ENCODE measurements at places on chromosomes 4 and X.
A peak's percentile ranks its signal among the peaks of the same experiment; 100 is the strongest.

DNA sequence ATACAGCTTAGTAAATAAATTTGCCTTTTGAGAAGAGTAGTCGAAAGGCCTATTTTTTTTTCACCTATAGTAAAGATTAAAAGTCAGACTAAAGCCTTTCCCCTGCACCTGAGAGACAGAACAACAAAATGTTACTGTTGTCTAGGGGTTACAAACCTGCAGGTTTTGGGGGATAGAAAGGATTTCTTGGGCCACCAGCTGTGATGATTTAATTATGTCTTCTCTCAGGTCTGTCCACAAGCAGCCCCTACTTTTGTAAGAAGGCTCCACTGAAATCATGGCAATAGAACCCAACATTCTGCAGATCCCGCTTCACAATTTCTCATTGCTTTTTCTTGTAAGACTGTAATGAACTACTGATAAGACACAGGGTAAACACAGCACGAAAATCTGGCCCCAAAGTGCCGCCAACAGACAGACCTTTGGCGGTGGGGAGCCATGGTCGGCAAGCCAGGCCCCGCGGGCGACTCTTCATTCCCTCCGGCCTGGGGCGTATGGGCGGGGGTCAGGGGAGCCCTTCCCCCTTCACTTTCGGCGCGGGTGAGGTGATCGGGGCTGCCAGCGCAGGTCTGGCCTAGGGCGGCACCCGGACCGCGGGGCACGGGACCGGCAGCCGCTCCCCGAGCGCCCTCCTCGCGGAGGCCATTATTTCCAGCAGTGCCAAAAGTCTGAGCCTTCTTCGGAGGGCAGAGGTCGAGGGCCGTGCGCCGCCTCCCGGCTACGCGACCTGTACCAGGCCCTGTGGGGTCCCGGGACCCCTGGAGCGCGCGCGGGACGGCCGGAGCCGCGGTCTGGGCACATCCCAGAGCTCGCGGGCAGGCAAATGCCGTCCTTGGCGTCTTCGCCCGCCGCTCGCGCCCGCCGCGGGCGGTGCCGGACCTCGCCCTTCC is 812 bp upstream of the KDM6A start:
- DNase-seq, result peak; percentile 24

DNA sequence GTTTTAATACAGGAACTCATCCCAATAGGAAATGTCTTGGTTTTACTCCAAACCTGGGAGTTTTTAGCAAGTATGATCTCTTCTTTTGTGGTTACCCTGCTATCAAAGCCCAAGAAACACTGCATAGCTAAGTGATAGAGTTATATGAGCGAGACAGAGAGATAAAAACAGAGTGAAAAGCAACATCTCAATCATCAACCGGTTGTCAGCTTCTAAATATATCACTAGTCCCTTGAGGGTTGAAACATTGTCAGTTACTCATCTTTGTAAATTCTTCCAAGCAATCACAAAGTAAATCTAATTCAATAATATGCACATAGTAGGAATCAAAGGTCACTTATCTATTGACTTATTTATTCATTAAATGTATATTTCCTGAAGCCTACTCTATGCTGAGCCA is 483.9 kb downstream of the IDS start:
- DNase-seq, result no peak

DNA sequence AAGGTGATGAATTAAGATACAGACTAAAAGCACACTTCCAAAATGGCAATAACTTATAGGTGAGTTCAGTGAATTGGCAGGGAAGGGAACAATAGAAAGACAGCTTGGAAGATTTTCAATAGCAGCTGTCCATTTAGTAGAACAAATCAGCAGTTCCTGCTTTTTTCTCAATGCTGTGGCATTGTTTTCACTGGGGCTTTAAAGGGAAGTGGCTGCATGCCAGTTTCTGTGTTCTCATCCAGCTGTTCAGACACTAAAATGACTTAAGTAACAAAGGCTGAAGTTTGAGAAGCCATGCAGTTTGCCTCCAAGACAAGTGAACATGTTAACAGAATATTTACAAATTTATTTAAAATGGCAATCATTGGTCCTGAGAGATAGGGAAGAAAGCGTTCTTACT is 291.9 kb downstream of the FAM47A start:
- no peak for DNase-seq

- DNase-seq, result no peak
Observed at GRCh38 chrX:110022599-110023448, 19.9 kb downstream of the TMEM164 start.

DNA sequence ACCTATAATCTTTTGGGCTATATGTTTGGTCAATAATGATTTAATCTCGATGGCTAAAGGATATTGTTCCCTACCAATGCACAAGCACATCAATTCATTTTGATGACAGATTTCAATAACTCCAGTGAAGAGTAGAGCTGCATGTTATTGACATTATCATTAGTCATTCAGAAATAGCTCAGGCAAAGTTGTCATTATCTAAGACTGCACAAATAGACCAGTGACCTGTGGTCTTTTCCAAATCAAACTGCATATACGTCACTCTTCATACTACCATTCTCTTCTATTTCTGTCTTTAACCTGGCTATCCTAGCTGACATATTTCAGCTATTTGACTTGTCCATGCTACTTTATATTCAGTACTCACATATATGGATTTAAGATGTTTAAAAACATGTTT is 1050.8 kb downstream of the C4orf33 start:
- DNase-seq, result no peak

DNA sequence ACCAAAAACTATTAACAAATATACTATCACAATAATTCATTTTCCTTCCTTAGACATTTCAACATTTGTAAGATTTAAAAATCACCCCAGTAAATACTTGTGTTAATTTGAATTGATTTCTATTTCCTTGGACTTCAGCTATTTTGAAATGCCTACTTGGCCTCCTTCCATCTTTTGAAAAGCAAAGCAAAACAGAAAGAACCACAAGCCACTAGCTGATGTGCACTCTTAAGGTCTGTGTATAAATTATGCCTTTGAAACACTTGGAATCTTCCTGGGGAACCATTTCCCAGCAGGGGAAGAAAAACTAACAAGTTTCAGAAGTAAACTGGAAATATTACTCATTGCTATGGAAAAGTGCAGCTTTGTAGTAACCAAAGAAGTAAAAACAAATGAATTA is 139.8 kb downstream of the CLCN4 start:
- no peak for DNase-seq

DNA sequence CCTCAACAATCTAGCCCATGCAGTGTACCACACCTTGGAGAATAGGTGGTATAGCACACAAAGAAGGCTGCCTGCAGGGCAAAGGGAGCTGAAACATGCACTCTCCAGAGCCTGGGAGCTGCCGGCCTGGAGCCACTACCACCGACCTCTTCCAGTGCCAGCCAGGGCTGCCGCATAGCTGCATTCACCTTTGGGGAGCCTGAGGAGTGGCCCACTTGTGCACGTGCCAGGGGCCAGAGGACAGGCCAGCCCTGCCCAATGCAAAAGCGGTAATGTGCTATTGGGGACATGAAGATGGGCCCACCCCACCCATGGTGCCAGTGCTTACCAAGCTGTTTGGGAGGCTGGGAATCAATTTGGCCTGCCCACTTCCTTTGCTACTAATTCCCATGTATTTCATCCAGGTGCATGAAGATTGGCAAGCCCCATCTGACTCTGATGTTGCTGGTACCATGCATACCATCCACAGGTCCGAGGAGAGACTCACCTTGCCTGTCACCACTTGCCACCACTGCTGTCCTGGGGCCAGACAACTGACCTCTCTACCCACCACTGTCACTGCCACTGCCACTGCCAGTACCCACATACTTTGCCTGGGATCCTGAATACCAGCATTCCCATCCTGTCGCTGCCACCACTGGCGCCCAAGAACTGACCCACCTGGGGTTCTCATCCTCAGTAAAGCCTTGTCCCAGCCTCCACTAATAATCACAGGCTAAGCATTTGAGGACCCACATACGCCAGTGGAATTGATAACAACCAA is 506.9 kb downstream of the MAGEB5 start:
- no peak for DNase-seq

DNA sequence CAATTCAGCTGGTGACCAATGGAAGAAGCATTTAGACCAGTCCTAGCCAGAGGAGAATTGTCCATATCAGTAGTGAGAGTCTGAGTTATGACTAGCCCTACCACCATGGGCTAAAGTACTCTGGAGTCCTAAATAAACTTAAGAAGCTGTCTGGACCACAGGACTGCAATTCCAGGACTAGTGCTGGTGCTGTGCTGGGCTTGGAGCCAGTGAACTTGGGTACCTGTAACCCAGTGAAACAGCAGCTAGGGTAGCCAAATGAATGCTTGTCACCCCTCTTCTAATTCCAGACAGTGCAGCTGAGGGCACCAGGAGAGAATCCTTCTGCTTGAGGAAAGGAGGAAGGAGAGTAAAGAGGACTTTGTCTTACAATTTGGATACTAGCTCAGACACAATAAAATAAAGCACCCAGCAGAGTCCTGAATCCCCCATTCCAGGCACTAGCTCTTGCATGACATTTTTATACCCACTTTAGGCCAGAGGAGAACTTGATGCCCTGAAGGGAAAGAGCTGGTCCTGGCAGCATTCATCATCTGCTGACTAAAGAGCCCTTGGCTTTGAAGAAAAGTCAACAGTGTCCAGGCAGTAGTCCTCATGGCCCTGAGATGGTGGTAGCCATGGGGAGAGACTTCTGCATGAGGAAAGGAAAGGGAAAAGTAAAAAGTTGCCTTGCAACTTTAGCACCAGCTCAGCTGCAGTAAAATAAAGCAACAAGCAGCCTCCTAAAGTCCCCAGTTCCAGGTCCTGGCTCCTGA is 2675.7 kb downstream of the PCDH7 start:
- no peak for DNase-seq

- DNase-seq, result no peak
Observed at GRCh38 chrX:141220342-141221008, 21.8 kb downstream of the SPANXC start.

DNA sequence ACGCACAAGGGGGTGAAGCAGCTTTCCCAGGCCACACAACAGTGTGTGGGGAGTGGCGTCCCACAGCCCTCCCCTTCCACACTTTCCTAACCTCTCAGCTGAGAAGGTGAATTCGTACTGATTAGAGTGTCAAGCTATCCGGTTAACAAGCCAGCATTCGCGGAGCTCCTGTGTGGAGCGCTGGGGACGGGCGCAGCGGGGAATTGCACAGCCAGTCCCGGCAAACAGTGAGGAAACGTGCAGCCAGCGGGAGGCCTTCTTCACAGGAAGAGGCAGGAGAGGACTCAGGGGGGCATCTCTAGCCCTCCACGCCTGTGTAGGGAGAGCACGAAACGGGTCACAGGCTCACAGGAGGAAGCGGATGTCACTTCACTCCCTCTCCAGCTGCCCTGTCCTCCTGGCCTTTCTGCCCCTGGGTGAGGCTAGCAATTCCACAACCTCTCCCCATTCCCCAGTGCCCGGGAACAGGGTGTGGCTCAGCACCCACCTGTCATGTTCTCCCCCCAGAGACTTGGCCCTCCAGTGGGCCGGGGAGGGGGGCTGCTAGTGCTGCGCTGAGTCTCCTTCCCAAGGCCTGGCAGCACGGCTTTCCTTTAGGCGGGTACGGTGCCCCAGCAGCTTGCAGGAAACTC is 117.3 kb downstream of the CPZ start:
- DNase-seq, result no peak

DNA sequence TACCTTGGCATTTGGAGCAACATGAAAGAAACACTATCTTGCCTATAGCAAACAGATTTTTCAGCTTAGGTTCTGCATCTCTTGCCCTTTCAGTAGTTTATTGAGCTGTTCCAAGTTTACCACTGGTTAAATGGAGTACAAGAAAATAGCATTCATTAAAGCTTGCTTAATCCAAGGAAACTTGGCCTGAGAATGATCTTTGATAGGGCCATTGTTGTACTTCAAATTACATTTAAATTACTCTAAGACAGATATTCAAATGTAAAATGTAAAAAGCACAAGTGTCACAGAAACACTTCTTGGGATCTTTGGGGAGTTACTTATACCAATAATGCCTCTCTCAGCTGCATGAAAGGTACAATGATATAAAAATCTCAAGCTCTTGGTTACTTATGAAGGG is 609.0 kb upstream of the HTR2C start:
- no peak for DNase-seq

DNA sequence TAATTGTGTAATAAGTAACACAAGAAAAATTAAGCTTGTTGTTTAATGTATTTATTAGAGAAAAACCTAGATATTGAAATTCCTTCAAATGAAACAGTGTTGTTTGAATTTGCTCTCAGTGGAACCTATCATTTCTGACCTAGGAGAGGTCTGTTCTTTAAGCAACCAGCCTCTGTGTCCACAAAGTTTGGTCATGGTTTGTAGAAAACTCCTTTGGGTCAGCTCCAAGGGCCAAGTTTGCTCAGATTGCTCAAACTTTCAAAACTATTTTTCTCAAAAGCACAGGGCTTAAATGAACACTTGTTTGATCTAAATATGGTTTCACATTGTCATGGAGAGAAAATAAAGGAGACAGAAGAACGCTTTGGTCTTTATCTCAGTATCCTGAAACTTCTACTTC is 29.6 kb upstream of the RPL34 start:
- no peak for DNase-seq

GRCh38 chr4:111562826-111563225 is 582.4 kb upstream of the FAM241A start:
- DNase-seq, result no peak

GRCh38 chrX:70190225-70190624 is 12.9 kb downstream of the DGAT2L6 start:
- DNase-seq, result no peak

GRCh38 chr4:3112201-3112600 is 37.7 kb downstream of the HTT start:
- DNase-seq, result no peak

- DNase-seq, result peak; percentile 4
Observed at GRCh38 chr4:81214144-81214880, 710 bp downstream of the PRKG2 start.

DNA sequence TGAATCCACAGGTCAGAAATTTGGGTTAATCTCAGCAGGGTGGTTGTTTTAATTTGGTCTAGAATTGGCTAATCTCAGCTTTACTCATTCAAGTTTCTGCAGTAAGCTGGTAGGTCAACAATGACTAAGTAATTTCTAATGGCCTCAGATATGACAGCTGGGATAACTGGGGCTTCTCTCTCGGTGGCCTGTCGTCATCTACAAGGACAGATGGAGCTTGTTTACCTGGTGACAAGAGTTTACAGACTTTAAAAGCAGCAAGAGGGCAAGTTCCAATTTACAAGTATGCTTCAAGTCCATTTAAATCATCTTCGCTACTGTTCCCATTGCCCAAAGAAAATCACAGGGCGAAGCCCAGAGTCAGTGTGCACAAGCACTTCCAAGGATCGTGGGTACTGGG is 453.9 kb downstream of the PDHA2 start:
- DNase-seq, result no peak

DNA sequence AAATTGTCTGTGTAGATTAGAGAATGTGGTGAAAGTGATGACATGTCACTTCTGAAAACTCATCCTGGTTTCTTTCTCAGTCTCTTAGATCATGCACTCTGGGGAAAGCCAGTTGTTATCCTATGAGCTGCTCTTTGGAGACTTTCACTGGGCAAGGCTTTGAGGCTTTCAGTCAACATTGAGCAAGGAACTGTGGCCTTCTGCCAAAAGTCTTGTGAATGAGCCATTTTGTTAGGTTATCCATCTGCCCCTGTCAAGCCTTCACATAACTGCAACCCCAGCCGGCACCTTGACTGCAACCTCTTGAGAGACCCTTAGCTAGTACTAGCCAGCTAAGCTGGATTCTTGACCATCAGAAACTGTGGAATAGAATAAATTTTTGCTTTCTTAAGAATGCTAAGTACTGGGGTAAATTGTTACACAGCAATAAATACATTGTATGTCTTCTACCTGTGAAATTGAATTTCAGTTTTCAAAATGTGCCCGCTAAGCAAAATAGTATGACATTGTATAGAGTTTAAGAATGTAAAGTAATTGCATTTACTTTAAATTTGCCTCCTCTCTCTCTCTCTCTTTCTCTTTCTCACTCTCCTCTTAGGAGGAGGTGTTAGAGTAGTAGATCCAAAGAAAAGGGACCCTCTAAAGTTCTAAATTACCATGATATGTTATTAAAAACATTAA is 1273.0 kb downstream of the RAPGEF2 start:
- no peak for DNase-seq
